ENCODE measurements at places on chromosomes 6 and 20.
A peak's percentile ranks its signal among the peaks of the same experiment; 100 is the strongest.

DNA sequence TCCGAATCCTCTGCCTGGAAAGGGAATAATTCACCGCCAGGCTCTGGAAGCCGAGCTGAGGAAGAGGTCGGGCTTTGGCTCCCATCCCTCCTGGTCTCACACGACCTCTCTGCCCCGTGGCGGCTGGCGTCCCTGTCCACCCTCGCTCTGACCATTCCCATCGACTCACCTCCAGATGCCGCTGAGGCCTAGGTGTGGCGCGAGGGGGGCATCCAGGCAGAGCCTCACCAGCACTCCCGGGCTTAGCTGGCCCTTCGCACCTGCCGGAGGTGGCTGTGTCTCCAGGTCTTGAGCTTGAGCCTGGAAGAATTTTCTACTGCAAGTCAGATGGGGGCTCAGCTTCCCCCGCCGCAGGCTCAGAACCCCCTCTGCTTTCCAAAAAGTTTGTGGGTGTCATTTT, 28.5 kb upstream of the SMOC2 start:
- DNase-seq: no peak

- DNase-seq: no peak
Measured at GRCh38 chr6:14984519-14984853, 261.4 kb upstream of the JARID2 start.

DNA sequence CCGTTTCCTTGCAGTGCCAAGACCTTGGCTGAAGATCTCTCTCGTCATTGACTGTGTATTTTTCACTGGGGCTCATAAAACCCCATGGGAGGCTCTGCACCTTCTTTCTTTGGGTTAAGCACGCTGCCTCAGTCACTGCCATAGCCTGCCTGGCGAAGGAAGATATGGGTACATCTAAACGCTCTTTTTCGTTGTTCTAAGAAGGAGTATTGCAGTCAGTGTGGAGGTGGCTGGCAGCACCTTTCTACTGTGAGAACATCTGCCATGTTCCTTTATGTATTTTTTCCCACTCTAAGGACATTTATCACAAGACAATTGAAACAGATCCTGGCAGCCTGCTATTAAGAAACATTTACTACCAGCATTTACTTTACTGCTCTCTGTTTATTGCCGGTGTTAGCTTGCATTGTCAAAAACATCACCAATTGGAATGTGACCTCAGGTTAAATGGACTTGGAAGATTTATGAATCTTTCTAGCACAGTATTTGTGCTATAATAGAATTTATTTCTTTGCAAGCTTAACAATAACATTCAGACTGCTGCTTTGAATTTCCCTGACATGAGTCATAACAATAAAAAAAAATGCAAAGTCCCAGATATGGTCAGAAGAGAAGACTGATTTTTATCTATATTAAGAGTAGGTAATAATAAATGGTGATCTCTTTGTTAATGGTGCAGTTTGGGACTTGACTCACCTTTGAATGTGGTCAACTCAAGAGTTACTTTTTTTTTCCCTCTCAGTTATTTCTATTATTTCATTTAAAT, 62.2 kb upstream of the CLDN20 start:
- DNase-seq: no peak

- DNase-seq: no peak
Measured at GRCh38 chr6:148738946-148739821, 7.6 kb upstream of the UST start.

- no peak for DNase-seq
Measured at GRCh38 chr6:94270091-94270948, 851.0 kb upstream of the EPHA7 start.

DNA sequence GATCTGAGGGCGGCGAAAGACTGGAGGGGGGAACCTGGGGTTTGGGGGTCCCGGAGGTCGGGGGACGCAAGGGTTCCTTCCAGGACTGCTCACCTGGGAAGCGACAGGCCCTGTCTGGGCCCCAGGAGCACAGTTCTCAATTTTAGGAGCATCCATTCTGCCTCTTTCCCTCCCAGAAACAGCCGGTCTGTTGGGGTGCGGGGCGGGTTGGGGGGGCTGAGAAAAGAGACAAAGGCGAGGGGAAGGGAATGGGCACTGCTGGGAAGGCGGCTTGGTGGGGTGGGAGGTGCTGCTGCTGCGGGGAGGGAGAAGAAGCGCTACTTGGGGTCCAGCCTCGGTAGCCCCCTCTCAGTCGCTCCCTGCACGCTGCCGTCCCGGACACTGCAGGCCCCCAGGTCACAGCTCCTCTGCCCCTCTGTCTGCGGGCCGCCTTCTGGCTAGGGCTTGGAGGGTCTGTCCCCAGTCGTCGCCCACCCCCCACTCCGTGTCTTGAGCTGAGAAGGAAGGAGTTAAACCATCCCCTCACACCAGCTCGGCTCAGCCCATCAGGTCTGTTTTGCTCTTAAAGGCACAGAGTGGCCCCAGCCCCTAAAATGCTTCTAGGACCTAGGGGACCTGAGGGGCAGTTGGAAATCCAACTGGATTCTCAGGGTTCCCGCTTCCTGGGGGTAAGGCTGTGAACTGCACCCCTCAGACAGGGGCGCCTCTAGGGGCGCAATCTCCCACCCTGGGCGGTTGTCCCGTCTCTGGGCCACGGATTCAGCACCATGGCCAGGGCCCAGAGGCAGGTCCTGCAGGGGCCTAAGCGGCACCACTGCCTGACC, 690 bp downstream of the GDAP1L1 start:
- no peak for DNase-seq

GRCh38 chr6:111185954-111186353, 98.7 kb downstream of the SLC16A10 start:
- no peak for DNase-seq

DNA sequence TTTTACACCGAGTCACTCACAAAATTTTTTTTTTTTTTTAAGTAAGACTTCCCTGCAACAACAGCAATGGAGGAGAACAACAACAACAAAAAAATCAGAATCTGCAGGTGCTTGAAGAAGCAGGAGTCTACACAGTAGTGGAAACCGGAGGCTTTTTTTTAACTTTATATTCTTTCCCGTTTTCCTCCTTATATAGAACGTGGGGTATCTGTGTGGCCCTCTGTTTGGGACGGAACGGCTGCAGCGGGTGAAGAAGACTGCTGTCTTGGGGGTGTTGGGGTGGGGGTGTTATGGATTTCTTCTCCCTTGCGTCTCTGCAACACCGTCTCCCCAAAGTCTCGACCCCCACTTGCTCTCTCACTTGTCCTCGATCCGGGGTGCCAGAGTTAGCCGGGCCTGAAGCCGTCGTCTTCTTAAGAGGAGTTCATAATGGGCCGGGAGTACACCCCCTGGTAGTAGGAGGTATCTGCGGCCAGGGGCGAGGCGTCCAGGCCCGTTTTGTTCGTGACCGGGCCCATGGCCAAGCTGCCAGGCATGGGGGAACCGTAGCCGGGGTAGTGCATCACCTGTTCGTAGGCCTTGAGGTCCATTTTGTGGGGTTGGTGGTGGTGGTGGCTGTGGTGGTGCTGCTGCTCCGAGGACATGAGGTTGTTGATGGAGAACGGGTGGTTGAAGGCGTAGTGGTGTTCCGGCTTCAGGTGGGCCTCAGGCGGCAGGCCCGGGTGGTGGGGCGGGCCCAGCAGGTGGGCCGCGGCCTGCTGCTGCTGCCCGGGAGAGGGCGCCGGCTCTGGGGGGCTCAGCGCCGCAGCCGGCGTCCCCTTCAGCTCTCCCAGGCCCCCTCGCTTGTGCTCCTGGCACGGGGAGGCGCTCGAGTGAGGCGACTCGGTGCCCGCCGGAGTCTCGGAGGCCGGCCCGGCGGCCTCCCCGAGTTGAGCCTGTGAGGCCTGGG, 2.7 kb downstream of the FOXA2 start:
- DNase-seq: no peak

DNA sequence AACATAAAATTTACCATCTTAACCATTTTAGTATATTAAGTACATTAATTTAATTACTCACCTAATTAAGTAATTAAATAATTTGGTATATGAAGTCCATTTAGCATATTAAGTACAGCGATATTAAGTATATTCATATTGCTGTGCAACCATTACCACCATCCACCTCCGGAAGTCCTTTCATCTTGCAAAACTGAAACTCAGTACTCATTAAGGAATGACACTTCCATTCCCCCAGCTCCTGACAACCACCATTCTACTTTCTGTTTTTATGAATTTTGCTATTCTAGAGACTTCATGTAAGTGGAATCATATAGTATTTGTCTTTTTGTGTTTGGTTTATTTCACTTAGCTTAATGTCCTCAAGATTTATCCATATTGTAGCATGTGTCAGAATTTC, 61.1 kb upstream of the GTSF1L start:
- DNase-seq: no peak

DNA sequence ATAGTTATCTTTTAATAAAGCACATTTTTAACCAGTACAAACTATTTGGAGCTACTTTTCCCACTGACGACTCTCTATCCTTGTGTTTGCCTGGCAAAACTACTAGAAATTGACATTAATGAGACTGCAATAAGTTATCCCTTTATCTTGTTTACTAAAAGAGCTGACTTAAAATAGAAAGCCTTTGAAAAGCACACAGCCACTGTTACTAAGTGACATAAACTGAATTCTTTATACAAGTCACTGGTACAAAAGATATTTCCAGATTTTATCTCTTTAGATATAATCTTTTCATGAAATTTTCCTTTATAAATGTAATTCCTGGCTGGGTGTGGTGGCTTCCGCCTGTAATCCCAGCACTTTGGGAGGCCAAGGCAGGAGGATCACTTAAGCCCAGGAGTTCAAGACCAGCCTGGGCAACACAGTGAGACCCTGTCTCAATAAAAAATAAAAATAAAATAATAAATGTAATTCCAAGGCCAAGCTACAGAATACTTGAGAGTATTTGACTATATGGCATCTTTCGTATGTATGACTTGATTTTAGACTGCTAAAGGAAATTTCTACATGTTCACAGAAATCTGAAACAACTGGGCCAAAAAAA, 9.5 kb downstream of the MBOAT1 start:
- DNase-seq: no peak

DNA sequence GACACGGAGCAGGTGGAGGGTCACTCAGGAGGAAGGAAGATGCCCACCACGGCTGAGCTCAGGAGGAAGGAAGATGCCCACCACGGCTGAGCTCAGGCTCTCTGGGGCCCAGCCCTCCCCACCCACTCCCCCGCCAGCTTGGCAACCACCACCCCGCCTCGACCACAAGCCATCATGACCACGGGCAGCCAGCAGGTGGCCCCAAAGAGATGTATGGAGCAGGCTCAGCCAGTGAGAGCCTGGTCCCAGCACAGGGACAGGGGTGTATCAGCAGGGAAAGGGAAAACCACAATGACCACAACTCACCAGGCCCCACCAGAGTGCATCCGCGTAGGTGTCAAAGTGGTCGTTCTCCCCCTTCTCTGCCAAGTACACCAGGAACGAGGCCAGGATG, 30.4 kb downstream of the KCNQ2 start:
- peak; percentile 49 for DNase-seq

GRCh38 chr20:50866036-50866685, 65.1 kb downstream of the ADNP start:
- no peak for DNase-seq

GRCh38 chr6:80388507-80388906, 282.0 kb downstream of the BCKDHB start:
- no peak for DNase-seq

DNA sequence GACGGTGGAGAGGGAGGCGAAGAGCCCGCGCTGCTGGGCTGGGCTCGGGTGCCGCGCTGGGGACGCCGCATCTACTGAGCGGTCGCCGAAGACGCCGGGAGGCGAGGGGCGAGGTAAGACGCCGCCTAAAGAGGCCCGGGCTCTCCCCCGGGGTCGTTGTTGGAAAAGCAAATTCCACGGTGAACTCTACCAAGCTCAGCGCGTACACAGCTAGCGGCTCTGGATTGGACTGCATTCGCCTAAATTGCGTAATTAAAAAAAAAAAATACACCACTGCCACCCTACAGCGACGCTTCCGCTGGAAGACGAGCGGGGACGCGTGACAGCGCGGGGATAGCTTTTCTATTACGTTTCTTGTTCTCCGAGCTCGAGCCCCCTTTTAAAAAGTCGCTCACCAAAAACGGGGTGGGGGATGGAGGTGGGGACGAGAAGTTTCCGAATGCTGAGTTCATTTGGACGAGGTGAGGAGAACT, 92.0 kb upstream of the PRDM1 start:
- peak; percentile 34 for DNase-seq

DNA sequence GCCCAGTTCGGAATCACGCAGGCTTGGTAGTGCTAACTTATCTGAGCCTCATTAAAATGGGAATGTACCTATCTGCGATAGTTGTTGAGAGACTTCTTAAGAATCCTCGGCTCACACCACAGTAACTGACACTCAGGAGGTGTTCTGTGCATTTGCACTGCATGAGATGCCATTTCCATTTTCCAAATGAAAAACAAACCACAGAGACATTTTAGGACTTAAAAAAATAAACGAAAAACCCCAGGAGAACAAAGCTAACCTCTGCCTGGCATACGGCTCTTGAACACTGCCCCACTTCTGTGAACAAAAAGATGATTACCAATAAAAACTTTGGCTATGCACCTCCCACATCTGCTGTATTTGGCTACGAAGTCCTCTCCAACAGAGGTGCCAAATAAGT, 37.6 kb downstream of the BEND3 start:
- DNase-seq: no peak

DNA sequence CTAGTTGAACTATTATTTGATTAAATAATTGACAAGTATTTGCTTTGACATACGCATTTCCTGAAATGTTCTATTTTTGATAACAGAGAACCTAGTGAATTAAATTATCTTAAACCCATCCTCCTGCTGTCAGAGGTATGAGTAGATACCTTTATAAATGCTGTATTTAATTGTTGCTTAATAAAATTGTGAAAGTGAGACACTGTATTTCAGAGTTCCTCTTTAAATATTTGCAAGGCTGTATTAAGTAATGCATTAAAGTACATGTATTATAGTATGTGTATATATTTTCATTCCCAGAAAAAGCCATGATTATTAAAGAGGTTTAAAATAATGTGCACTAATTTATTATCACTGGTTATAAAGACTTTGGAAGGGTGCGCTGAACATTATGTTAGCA, 483.8 kb downstream of the TFAP2B start:
- DNase-seq: no peak

GRCh38 chr6:82686719-82687118, 323.1 kb downstream of the TPBG start:
- no peak for DNase-seq

DNA sequence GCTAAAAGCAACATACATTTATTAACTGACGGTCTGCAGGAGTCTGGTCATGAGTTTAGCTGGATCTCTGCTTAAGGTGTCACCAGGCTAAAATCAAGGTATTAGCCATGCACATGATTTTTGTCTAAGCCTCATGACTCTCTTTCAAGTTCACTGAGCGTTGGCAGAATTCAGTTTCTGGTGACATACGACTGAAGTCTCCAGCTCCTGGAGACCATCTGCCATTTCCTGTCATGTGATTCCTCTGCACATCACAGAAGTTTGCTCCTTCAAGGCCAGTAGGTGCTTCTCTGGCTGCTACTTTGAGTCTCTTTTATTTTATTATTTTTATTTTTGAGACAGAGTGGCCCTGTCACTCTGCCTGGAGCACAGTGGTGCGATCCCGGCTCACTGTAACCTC, 148.4 kb upstream of the EYA4 start:
- no peak for DNase-seq

- DNase-seq: no peak
Measured at GRCh38 chr6:169428532-169428931, 174.9 kb upstream of the THBS2 start.

Data from activated T-cell treated with anti-CD3 and anti-CD28 coated beads for 4 hours (primary cell).